ENCODE measurements at places on chromosomes 11 and 22.

- DNase-seq, result no peak
Measured at GRCh38 chr11:97722065-97722464, 1298.7 kb upstream of the CNTN5 start.

GRCh38 chr11:118079491-118079890, 2.6 kb downstream of the TMPRSS4 start:
- DNase-seq, result no peak

DNA sequence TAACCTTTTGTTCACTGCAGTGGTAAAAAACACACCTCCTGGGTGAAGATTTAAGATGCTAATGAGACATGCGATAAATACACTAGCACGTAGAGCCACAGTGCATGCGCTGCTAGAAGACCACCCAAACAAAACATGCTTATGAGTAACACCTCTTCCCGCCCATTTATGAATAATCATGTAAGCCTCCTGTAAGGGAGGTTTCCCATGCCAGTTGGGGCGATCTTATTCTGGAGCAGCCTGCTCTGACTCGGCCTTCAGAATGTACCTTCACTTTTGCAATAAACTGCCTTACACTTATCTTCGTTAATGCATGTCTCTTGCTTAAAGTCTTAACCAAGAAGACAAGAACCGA, 18.1 kb upstream of the SCARF2 start:
- no peak for DNase-seq

- DNase-seq, result no peak
Measured at GRCh38 chr11:27616711-27617110, 83.5 kb downstream of the BDNF start.

- no peak for DNase-seq
Measured at GRCh38 chr11:77202941-77203900, 75.2 kb downstream of the MYO7A start.

DNA sequence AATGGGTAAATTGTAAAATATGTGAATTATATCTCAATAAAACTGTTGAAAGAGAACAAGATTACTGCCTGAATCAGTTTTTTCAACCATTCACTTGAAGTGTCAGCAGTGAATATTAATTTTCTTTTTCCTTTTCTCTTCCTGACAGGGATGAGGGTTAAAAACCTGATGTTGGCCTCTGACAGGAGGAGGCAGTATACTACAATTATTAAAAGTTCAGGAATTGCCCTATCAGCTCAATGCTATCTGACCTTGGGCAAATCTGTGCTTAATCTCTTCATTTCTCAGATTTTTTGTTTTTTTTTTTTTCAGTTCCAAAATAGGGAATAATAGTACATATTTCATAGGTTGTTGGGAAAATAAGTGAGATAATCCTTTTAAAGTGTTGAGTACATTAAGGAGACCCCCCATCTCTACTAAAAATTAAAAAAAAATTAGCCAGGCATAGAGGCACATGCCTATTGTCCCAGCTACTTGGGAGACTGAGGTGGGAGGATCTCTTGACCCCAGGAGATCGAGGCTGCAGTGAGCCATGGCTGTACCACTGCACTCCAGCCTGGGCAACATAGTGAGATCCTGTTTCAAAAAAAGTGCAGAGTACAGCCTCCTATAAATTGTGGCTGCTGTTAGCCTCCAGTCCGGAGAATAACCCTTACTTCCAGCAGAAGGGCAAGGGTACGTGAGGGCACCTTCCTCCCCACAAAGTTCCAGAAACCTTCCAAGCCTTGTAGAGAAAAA, 48.8 kb downstream of the TRIM44 start:
- no peak for DNase-seq

GRCh38 chr11:78841456-78842060, 266.9 kb upstream of the NARS2 start:
- DNase-seq, result no peak

DNA sequence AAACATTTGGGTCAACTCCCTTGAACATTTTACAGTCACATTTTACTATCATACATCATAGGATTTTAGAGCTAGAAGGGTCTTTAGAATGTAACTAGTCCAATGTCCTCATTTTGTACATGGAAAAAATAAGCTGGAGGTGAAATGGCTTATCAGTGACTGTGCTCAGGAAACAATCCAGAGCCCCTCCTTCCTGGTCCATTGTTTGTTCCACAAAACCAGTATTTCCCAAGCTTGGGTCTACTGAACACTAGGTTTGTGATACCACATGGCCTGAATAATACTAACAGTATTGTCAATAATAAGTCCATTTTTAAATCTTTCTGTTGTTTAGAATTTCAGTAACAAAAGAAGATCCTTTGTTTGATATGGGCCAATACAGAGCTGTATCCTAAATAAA, 27.1 kb downstream of the PDGFD start:
- DNase-seq, result no peak

DNA sequence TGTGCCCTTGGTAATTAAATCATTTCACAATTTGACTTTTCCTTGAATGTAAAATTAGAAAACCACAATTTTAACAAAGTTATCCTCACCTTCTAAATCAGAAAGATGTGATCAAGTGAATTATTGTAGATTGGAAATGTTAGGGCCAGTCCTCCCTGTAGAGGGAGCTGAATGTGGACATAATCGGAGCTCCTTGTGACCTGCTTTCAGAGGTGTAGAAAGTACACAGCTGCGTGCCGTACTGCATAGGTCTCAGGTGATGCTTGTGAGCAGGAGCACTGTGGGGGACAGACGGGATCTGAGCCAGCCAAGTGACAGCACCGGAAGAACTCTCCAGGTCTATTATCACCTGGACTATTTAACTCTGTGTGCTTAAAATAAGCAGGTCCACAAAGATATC, 338.0 kb downstream of the AASDHPPT start:
- no peak for DNase-seq

DNA sequence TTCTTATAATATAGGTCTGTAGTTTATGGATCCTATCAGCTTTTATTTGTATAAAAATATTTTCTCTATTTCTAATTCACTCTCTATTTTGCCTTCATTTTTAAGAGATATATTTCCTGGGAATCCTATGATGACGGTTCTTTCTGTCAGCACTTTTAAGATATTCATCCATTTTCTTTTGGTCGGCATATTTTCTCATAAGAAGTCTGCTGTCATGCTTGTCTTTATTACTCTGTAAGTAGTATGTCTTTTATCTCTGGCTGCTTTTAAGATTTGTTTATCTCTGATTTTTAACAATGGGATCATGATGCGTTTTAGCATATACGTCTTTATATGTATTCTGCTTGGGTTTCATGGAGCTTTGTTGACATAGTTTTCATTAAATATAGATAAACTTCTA, 175.5 kb downstream of the SNX19 start:
- DNase-seq, result no peak

DNA sequence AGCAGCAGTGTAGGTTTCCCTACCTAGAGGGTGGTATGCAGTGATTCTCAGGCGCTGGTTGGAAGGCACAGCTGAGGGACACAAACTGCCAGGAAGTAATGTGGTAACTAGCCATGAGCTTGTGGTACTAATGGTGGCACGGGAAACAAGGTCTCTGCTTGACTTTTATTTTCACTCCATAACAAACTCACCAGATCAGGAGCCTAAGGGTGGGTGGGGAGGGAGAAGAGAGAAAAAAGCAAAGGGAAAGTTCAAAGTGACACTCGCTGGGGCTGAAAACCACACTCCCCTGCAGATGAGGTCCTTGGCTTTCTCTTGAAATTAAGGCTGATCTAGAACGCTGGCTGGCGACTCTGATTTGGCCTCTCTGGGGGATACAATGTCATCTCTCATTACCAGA, 22.0 kb downstream of the TRAF6 start:
- DNase-seq, result no peak

- no peak for DNase-seq
Measured at GRCh38 chr11:74474316-74474715, 7.0 kb upstream of the KCNE3 start.

DNA sequence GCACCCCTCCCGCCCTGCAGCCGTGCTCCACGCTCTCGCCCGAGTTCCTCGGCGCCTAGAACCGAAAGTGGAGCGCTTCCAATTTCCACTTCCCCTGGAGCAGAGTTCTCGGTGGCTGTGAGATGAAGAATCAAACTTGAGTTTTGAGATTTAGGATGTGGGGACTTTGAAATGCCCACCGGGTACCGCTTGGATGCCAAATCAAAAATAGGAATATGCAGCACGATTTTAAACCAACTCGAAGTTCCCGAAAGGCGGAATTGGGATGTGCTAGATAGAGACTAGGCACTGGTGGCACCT, 569 bp downstream of the POLA2 start:
- no peak for DNase-seq

- DNase-seq, result peak; percentile 54
Measured at GRCh38 chr11:85682330-85683305, 3.4 kb downstream of the CCDC89 start.

DNA sequence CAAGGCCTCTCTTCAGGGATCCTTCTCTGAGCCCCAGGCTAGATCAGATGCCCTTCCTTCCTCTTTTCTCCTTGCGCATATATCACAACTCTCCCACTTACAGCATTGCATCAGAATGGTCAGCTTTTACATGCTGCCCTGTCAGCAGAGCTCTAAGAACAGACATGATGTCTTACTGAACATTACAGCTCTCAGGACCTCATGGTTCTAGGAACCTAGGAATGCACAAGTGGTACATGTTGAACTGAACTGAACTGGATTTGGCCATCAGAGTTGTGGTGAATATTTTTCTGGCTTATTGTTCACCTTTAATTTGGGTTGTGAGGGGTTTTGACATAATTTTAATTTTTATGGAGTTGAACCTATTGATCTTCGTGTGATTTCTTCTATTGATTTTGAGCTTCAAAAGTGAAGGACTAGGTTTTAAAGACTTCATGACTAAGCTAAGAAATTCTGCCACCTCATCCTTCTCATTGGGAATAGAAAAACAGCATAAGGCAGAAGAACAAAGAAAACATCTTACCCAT, 37.7 kb upstream of the SPON1 start:
- DNase-seq, result no peak

DNA sequence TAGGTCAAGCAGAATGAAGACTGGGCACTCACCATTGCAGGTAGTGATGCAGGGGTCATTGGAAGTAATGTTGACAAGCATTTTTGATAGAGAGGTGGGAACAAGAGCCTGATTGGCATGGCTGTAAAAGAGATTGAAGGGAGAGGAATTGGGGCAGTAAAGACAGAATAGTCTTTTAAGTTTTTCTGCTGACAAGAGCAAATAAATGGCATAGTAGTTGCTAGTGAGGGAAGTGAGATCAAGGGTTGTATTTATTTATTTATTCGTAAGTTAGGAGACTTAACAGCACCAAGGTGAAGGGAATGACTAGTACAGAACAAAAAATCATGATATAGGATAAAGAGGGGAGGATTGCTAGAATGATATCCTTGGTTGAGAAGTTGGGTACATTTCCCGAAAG, 11.0 kb downstream of the SYT9 start:
- DNase-seq, result no peak

- no peak for DNase-seq
Measured at GRCh38 chr11:88188251-88188931, 13.1 kb upstream of the RAB38 start.

- DNase-seq, result no peak
Measured at GRCh38 chr11:127873478-127873877, 713.9 kb downstream of the ETS1 start.

DNA sequence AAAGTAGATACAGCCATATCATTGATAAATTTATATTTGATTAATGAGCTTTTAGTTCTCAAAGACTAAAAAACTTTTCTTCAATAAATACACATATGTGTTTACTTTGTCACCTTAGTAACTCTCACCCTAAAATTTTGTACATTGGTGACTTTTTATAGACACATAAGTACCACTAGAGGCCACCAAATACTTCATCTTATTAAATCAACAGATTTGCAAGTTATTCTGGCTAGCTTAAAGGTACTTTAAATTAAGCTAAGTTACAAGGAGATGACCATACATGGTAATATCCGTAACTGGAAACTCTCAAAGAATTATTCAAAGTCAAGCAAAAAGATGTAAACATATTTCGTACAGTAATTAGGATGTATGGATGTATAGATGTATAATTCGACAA, 112.2 kb downstream of the SBF2 start:
- DNase-seq, result no peak

DNA sequence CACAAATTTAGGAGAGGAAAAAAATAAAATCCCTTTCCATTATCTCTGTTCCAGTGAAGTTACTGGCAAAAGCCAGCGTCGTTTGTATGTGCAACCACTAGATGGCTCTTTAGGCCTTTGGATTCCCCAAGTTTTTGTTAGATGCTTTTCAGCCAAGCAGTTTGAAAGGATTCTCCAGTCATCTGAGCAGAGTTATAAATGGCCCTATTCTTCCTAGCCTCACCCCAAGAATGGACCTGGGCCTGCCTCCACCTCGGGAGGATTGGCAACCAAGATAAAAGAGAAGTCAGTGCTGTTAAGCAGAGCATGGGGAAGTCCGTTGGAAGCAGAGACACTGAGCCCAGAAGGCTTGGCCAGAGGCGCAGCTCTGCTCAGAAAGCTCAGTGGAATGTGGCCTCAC, 15.4 kb downstream of the FAM181B start:
- DNase-seq, result peak; percentile 7

GRCh38 chr11:64529559-64530520, 61.2 kb upstream of the SLC22A12 start:
- DNase-seq, result no peak

DNA sequence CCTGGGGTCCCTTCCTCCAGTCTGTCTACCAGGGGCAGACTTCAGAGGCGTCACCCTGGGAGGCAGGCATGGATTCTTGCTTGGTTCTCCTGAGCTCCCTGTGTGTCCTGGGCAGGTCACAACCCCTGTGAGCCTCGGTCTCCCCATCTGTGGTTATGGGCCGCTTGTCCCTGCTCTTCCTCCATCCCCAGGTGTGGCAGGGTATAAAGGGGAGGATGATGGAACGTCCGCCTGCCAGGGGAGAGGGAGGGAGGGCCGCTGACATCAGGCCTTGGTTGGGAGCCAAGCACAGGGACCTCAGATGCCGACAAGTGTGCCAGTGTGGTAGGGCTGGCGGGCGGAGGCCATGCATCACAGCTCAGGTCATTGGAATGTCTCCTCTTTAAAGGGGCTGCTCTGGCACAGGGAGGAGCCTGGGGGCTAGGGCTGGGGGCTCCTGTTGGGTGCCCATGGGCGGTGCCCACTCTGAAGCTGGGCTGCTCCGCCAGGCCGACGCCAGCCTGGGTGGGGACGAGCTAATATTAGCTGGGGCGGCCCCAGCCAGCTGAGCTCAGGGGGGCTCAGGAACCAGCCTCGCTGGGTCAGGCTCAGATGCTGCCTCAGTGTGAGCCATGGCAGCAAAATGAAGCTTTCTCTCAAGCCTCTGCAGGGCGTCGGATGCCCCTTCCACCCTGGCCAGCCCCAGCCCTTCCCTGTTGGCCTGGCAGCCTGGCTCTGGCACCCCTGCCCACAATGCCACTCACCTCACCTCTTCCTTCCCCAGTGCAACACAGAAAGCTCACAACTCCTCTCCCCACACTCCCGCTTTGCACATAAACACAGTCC, 12.8 kb downstream of the KCNC1 start:
- no peak for DNase-seq

All from GDM1 (cell line).